ENCODE measurements at places on chromosomes 16 and 17. TPM values are rescaled to one million over a fixed set of nuclear protein-coding genes. Genes with fewer than 3 reads are reported as not detected.

Gene NPIPB6
- 2.0 TPM for total RNA-seq

Gene SLC16A6
- 0.53 TPM for total RNA-seq

Gene SP2
- 14.9 TPM for total RNA-seq

Gene CDH11
- total RNA-seq, result 0.14 TPM

Gene IL21R
- not detected for total RNA-seq

Measured in A549 treated with CORT108297 at 1 μM for 4 hours (cell line).